ENCODE measurements at places on chromosomes 12 and 14.

DNA sequence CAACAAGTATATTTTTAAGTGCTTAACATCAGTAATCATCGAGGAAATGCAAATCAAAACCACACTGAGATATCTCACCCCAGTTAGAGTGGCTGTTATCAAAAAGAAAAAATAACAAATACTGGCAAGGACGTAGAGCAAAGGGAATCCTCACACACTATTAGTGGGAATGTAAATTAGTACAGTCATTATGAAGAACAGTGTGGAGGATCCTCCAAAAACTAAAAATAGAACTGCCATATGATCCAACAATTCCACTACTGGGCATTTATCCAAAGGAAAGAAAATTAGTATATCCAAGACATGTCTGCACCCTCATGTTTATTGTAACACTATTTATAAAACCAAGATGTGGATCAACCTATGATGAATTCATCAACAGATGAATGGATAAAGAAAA, 149.0 kb upstream of the PWP1 start:
- DNase-seq = no peak

- peak; percentile 96 for DNase-seq
These were observed 22.4 kb downstream of the CALM1 start for GRCh38 chr14:90419200-90419599.

DNA sequence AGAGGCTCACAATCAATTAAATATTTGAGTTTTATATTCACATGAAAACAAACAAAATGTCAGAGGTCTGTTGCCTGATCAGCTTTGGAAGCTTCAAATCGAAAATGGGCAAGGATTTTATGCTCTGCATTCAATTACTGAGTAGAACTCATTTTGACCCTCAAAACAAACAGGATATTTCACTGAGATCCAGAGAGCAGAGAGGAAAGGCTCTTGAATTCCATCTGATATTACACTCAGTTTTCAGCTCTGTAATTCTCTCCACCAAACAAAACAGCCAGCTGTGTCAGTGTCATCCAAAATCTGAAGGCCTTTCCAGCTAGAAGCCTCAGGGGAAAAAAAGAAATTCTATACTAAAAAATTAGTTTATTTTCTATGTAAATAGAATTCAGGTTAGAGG, 128.6 kb upstream of the FLRT2 start:
- no peak for DNase-seq

- no peak for DNase-seq
These were observed 2.7 kb upstream of the PACS2 start for GRCh38 chr14:105311838-105312237.

GRCh38 chr12:8584004-8584403, 28.7 kb downstream of the AICDA start:
- DNase-seq = no peak

DNA sequence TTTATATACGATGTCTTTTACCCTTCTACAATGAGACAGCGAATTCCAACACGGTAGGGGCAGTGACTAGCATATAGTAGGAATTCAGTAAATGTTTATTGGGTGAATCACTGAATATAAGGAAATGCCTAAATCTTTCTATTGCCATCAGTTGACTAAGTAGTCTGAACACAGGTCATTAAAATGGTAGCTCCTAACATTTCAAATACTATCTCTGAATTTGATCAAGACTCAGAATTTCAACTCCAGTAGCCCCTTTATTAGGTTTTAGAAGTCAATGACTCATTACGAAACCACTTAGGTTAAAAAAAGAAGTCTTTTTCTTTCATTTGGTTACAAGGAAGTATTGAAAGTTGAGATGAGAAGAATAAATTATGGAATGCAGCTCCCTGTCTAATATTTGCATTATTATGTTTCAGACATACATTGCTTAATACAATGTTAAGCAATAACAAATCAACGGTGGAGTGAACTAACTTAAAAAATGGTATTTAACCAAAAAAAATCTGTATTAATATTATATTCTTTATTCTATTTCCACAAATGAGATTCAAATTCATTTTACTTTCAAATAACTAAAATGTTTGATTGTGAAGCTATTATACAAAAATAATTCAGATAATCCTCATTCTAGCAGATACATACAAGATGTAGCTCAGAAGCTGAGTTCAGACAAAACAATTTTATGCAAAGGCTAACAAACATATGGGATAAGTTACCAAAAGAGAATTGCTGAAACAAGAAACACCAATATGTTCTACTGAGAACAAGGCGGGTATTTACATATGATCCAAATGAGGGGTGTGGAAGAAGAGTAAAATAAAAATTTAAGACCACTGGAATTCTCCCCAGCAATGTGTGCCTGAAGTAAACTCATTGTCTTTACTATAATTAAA, 302.7 kb downstream of the CEP128 start:
- DNase-seq = peak; percentile 94

- peak; percentile 10 for DNase-seq
These were observed 466.0 kb downstream of the RAD51B start for GRCh38 chr14:68285421-68286179.

GRCh38 chr12:57008178-57008577, 1.8 kb upstream of the ZBTB39 start:
- DNase-seq = peak; percentile 67

DNA sequence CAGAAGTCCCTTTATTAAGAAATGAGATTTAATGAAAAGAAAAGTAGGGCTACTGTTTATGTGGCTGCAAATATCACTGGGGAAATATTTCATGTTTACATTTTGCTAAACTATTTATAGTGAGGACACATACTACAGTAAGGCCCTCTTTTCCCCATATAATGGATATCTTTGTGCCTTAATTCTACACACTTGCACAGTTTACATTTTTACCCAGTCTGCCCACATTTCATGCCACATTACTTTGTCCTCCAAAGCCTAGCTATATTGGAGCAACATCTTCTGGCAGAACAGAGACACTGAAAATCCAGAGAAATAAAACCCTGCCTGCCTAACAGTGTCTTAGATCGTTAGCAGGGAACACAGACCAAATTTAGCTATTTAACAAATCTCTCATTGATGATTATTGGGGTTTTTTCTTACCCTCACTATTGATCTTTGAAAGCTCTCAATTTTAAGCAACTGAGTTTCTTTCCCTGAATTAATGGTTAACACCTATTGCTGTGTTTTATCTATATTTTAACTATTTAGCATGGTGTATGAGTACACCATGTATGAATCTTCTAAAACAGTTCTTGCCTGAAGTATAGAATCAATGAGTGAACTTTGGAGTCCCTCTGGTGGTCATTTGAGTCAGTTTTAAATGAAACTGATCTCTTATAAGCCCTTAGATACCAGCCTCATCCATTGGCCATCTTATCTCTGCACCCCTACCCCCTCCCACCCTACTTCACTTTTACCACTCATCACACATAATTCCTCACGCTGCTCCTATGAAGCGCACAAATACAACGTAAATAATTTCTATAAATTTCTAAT, 170.2 kb downstream of the BCAT1 start:
- peak; percentile 57 for DNase-seq

- DNase-seq = no peak
These were observed 6.4 kb upstream of the SLC38A4 start for GRCh38 chr12:46832130-46832704.

DNA sequence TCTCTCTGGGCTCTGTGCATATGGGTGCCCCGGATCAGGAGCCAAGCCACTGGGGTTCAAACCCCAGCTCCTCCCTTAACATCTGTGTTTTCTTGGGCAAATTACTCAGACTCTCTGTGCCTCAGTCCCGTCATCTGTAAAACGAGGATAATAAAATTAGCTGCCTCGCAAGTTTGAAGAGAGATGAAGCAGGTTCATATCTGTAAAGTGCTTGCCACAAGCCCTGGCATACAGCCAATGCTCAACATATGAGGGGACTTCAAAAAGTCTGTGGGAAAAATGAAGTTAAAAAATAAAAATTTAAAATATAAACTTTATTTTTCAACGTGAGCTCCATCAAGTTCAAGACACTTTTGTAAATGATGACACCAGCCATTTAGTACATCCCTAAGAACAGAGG, 276.7 kb downstream of the FOXN3 start:
- DNase-seq = no peak

DNA sequence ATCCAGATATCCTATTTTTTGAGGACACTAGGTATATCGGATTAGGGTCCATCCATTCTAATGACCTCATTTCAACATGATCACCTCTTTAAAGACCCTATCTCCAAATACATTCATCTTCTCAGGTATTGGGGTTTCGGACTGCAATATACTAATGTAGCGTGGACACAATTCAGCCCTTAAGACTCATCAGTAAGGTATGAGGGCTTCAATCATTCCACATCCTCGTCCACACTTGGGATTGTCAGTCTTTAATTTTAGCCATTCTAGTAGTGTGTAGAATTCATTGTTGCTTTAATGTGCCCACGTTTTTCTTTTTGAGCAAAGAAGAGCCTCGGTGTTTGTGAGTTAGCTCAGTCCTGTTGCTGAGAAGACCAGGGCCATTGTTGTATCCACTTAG, 177.0 kb upstream of the TBX3 start:
- DNase-seq = no peak

DNA sequence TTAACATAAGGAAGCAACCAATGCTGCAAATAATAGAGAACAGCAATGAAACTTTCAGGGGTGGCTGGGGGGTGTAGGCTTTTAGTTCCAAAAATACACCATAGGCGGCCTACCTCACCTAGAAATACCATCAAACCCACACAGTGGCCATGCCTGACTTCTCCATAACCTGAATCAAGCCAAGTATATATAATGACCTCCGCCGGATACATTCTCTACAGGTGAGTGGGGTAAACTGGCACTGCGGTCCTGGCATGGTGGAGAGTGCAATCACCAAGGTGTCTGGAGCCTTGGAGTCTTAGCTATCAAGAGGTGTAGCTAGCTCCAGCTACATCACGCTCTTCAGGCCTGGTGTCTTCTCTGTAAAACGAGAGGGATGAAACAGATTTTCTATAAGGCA, 1.2 kb downstream of the ZBTB25 start:
- no peak for DNase-seq

DNA sequence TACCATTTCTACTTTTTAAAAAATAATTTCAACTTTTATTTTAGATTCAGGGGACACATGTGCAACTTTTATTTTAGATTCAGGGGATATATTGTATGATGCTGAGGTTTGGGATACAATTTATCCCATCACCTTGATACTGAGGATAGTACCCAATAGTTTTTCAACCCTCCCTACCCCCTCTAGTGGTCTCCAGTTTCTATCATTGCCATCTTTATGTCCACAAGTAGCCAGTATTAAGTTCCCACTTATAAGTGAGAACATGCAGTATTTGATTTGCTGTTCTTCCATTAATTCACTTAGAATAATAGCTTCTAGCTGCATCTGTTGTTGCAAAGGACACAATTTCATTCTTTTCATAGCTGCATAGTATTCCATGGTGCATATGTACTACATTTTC, 162.5 kb downstream of the ANKS1B start:
- DNase-seq = no peak

GRCh38 chr12:6551496-6552139, 4.2 kb downstream of the IFFO1 start:
- DNase-seq = peak; percentile 81

- DNase-seq = no peak
These were observed 3.7 kb downstream of the SIVA1 start for GRCh38 chr14:104756477-104757237.

GRCh38 chr12:19447386-19447785, 8.1 kb downstream of the AEBP2 start:
- DNase-seq = no peak

DNA sequence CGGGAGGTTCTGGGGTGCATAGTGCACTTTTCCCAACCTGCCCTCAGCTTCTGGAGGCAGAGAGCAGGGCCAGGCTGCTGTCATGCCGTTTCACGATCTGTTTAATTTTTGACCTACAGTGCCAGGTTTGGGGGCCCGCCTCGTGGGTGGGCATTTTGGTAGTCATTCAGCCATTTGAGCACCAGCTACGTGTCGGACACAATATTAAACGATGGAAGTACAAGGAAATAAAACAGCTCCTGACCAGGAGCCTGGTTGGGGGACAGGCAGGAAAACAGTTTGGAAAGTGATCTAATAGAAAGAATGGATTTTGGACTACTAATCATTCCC, 708 bp downstream of the FNTB start:
- no peak for DNase-seq

DNA sequence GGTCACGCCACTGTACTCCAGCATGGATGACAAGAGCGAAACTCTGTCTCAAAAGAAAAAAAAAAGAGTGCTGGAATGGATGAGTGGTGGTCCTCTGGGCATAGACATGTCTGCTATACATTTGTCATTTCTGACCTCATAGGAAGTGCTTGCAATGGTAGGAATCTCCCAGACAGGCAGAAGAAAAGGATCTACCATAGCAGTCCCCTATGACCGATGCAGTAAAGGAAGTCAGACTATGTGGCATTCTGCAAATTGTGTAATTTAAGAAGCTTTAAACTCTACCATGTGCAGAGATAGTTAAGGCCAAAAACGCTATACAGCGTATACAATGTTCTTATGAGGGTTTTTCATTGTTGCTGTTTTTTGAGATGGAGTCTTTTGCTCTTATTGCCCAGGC, 24.7 kb upstream of the RAP1B start:
- DNase-seq = no peak

DNA sequence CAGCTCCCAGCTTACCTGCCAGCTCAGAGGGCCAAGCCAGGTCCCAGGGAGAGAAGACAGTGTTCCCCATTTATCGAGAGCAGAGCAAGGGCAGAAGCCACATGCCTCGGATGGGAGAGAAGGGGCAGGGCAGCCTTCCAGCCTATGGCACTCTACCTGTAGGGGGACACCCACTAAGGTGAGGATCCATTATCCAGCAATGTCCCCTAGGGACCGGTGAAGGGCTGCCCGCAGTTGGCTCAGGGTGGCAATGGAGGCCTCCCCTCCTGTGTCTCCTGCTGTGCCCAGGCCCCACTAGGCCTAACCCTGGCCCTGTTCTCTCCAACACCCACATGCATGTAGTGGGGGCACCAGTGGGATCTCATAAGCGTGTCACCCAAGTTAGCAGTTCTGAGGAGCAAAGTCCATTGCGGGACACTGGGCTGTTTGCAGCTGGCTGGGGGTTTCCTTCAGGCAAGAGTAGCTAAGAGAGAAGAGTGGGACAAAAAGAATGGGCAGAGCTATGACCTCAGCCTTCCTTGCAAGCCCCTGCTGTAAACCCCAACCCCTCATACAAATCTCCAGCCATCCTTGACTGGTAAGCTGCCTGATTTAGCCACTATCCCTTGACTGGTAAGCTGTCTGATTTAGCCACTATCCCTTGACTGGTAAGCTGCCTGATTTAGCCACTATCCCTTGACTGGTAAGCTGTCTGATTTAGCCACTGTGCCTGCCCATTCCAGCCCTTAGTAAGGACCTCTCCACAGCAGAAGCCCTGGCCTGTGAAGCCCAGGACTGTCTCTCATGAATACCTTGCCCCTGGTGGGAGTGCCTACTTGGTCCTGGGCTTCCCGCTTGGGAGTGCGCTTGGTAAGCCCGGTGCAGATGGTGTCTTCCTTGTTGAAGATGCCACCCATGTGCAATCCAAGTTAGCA, 5.2 kb upstream of the ASB2 start:
- DNase-seq = no peak

- DNase-seq = no peak
These were observed 6.2 kb downstream of the TTLL5 start for GRCh38 chr14:75667099-75667765.

GRCh38 chr14:24270537-24271133, 762 bp downstream of the RABGGTA start:
- DNase-seq = no peak

Data from EL (cell line).